ENCODE measurements at places on chromosomes 2 and 18. TPM values are rescaled to one million over a fixed set of nuclear protein-coding genes. Genes with fewer than 3 reads are reported as not detected.
A peak's percentile ranks its signal among the peaks of the same experiment; 100 is the strongest.

GRCh38 chr2:61220768-61221167, 58.8 kb downstream of the C2orf74 start:
- DNase-seq: no peak

DNA sequence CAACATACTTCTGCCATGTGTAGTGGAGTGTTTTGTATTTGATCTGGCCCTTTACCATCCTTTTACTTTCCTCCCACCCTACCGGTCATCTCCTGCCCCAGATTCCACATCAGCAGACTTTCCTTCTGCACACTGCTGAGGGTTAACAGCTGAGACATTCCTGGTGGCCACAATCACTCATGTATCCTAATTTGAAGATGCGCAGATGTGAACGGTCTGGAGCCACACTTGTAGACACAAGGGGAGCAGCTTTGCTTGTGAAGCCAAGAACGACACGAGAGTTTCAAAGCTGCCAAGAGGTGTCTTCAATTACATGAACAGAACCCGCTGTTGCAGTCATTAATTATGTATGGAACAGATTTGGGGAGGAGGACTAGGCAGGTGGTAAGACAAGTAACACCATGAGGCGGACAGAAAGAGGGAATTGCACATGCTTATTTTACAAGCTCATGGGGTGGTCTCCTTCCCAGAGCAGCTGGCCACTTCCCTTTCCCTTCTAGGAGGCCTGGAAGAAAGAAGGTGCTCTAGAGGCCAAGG, 260.7 kb upstream of the KLHL29 start:
- no peak for DNase-seq

- peak; percentile 37 for DNase-seq
These were observed 206.1 kb downstream of the TFCP2L1 start for GRCh38 chr2:121078899-121079298.

DNA sequence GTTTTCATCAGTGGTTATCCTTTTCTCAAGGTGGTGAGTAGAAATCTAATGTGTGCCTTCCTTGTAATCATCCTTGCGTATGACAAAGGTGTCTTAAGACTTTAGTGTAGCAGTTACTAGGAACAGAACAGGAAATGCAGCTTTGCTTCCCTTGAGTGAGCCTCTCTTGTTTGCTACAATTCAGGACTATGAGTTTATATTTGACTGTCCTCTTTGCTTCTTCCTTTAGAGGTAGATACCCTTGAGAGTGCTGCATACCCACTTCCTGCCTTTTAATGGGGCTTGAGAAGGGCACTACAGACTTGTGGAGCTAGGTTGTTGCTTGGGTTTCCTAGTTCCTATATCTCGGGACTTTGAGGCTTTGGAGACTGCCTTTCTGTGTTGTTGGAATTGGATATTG, 3.8 kb downstream of the KCNJ13 start:
- DNase-seq: no peak

Gene TP53I3
- polyA plus RNA-seq: 31.7 TPM

- DNase-seq: no peak
These were observed 114.6 kb downstream of the ACVR1 start for GRCh38 chr2:157761520-157761919.

Gene KIF3C
- 74.7 TPM for polyA plus RNA-seq

- DNase-seq: no peak
These were observed 32.5 kb upstream of the NT5DC4 start for GRCh38 chr2:112688086-112688880.

DNA sequence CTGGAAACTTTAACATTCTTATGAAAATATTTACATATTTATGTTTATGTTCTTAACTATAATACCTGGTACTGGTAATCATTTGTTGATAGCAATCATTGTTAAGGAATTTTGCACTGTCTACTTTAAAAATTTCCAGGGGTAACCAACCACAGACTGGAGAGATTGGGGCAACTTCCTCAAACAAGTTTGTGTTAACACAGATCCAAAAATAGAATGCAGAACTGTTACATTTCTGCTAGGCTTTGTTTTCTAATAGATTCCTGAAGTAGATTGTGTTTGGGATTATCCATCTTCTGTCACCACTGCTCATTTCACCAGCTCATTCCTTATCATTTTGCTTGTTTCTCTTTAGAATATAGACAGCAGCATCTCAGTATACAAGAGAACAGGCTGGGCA, 23.7 kb downstream of the RNF125 start:
- DNase-seq: no peak

DNA sequence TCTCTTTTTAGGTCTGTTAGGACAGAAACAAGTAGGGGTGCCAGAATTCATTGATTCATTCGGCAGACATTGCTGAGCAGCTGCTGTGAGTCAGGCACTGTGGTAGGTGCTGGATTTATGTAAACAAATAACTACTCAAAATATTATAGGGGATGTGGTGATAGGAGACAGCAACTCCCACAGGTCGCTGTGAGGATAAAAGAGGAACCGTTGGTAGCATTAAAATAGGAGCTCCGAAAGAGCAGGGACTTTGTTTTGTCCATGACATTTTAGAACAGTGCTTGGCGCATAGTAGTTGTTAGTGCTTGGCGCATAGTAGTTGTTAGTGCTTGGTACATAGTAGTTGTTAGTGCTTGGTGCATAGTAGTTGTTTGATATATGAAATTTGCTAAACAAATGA, 29.2 kb downstream of the ATP6V1C2 start:
- DNase-seq: no peak

GRCh38 chr18:52280702-52281101, 59.3 kb upstream of the DCC start:
- no peak for DNase-seq

- no peak for DNase-seq
These were observed 11.9 kb upstream of the MSGN1 start for GRCh38 chr2:17804358-17804757.

Gene AKAIN1
- polyA plus RNA-seq: not detected

Gene MC2R
- polyA plus RNA-seq: not detected

- DNase-seq: no peak
These were observed 207.2 kb downstream of the RND3 start for GRCh38 chr2:150280231-150280630.

Gene LRATD1
- 16.4 TPM for polyA plus RNA-seq

DNA sequence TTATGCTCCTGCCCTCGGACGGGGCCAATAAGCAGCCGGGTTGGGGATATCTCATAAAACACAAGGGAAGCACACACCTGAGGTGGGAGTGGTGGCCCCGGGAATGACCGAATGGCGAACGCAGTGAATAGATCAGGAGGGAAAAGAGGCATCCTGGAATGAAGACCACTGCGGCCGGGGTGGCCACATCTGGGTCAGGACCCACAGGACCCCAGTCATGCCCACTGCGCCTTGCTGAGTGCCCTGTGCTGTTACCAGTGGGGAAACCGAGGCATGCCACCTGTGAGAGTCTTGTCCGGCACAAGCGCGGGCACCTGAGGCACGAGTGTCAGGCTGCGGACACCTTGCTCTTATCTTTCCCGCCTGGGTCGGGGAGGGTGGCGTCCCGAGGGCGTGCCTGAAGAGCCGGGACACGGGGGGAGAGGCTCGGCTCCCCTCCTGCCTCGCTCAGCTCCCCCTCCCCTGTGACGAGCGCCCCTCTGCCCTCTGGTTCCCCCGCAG, 1.6 kb downstream of the PDCD1 start:
- DNase-seq: no peak

All from brain (organoid and tissue), 16 donors.